HEK293T (cell line): ENCODE measurements at places on chromosomes 11 and 22.
A peak's percentile ranks its signal among the peaks of the same experiment; 100 is the strongest.

DNA sequence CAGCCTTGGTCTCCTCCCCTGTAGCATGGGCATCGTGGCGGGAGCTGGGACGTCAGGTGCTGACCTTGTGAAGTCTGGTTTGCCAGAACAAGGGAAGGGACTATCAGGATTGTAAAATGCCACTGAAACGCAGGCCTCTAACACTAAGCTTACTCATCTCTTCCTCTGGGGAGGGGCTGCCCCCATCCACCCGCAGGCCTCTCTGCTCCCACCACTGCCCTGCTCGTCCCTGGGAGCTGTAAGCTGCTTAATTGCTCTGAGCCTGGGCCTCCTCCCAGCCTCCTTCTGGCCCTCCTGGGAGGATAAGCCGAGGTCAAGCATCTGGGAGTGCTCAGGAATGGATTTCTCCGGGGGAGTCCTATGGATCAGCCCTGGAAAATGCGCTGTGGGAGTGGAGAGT is 8.4 kb downstream of the SHISAL1 start:
- DNase-seq = no peak

GRCh38 chr11:56841210-56841810 is 92.8 kb upstream of the OR9G4 start:
- peak; percentile 41 for DNase-seq

DNA sequence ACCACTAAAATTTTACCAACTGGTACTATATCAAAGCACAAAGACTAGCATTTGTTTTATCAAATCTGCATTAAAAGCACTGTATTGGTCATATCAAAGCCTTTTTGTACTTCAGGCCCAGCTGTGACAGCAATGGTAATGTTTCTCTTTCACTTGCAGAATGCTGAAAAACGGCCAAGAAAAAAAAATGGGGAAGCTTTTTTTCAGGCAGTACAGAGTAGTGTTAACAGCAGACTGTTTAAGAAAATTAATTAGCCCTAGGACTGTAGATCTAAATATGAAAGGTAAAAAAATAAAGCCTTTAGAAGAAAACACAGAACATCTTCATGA is 33.3 kb downstream of the DENND5A start:
- no peak for DNase-seq

- no peak for DNase-seq
These were observed 1984.7 kb upstream of the RAG2 start for GRCh38 chr11:38582756-38583155.

GRCh38 chr11:60844870-60845221 is 2.9 kb downstream of the CCDC86 start:
- DNase-seq = no peak

DNA sequence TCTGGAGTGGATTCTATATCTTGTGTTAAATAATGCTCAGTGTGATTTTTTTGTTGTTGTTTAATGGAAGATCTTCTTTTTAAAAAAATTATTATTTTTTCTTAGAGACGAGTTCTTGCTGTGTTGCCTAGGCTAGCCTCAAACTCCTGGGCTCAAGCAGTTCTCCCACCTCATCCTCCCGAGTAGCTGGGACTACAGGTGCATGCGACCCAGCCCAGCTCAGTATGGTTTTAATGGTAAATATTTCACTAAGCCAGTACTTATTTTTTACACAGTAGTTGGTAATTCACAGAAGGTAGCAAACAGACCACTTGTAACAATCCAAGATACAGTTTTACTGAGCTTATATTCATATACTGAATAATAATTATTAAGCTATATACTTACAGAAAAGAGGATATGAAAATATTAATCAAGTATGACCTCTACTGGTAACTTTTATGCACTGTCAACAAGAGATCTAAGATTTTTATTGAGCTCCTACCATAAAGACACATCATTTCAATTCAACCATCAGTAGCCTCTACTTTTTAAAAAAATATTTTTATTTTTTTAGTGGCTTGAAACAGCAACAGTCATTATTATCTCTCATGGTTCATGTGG is 6.1 kb upstream of the CD59 start:
- DNase-seq = no peak

- no peak for DNase-seq
These were observed 11.4 kb upstream of the ANKK1 start for GRCh38 chr11:113376156-113376555.

GRCh38 chr11:103465555-103466140 is 356.4 kb downstream of the DYNC2H1 start:
- DNase-seq = no peak

GRCh38 chr11:7546324-7546791 is 32.6 kb downstream of the PPFIBP2 start:
- DNase-seq = no peak

- no peak for DNase-seq
These were observed 17.1 kb downstream of the CRELD2 start for GRCh38 chr22:49935561-49935960.

GRCh38 chr11:73186294-73186850 is 31.7 kb upstream of the P2RY2 start:
- DNase-seq = no peak

- DNase-seq = no peak
These were observed 394.4 kb downstream of the OPCML start for GRCh38 chr11:133137939-133138338.

- no peak for DNase-seq
These were observed 85.6 kb upstream of the PARVA start for GRCh38 chr11:12291766-12292165.

DNA sequence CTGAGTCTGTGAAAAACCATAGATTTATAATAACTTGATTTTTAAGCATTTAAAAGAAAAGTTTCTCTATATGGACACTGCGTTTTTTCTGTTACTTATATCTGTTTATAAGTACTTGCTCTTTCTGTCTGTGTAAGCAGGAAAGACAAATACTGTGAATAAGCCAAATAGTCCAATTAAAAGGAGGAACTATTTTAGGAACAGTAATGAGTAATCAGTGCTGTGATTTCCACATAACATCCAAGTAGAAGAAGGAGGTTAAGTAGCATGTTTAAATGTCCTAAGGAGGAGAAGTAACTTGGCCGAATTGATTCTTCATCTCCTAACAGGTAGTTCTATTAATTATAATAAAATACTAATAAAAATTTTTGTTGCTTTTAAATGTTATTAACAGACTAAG is 40.8 kb downstream of the ZNF214 start:
- DNase-seq = no peak

DNA sequence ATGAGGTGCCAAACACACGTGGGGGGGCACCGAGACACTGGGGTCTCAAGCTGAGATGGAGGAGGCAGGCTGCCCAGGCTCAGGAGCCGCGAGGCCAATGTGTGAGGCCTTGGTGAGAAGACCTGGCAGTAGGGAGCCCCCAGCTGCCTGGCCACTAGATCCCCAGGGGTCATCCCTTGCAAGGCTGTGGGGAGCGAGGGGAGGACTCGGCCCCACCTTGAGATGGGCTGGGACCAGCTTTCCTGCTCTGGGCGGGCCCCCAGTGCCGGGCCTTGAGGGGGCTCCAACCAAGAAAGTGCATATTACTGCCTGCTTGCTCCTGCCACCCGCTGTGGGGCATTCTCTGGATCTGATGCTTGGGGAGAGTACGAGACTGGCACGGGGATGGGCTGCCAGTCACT is 107.0 kb downstream of the CTTN start:
- DNase-seq = no peak

DNA sequence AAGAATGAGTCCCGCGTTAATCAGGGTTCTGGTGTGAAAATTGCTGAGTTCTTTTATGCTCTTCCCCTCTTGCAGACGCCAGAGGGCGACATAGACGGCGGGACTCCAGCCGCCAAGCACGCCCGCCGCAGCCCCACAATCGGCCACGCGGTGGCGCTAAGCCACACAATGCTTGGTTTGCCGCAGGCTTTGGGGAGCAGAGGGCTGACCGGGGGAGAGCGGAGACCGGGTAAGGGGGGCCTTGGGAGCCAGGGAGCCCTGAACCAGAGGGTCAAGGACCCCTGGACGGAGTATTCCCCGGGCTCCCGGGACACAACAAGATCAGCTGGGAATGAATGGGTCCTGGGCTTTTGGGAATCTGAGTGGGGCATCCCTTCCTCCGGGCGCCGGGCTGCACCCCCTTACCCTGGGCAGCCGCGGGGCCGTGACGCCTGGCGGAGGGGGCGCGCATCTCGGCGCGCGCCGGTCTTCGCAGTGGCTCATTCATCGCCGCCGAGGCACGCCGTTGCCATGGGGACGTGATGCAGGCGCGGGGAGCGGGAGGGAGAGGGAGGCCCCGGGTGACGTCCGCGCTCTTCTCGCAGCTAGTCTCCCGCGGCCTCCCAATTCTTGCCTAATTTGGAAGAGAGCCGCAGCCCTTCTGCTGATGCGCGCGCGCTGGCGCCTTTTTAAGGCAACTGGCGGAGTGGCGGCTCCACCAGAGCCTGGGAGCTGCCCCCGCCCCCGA is 12.2 kb upstream of the NPAS4 start:
- peak; percentile 90 for DNase-seq

DNA sequence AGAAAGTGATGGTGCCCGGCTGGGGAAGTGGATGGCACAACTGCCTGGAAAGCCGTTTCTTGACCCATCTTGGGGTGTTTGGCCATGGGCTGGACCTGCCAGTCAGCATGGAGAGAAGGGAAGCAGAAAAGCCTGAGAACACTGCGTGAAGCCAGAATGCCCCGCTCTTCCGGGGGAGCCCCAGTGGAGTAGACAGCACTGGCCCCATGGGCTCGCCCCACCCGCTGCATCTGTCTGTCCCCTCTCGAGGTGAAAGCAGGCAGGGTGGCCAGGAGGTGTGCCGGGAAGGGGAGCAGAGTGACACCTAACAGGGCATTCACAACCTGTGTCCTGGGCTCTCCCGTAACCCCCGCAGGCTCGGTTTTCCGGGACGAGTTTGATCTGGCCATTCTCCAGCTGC is 57.1 kb upstream of the TBCEL start:
- DNase-seq = no peak

DNA sequence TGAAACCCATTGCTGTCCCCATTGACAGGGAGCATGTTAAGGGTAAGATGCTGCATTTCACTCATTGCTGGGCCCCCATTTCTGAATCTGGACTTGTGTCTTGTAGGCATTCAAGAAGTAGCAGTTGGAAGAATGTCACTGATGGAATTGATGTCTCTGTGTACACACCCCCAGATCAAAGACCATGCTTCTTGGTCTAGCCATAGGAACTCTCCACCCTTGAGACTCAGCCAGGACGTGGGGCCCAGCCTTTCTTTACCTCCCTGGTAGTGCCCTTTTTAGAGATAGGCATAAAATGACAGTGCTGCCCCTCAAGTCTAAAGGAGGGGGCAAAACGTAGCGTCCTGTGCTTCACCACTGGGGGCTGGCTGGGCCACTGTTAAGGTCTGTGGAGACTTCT is 135.1 kb downstream of the TEAD1 start:
- no peak for DNase-seq

DNA sequence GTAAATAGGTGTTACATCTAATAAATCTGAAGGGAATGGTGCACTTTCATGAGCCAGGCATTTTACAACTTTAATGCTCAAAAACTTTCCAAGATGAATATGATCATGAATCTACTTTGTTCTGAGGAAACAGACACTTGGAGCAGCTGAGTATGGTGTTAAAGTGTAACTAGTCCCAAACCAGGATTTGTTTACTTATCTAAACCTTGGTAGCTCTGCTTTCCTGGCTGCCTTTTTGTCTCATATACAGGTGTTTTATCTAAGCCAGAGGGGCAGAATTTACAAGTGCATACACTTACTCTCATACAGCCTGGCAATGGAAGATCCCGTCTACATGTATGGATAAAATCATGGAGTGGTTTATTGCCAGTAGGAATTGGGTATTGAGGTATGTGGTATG is 171.5 kb downstream of the FAT3 start:
- no peak for DNase-seq

- no peak for DNase-seq
These were observed 23.5 kb downstream of the PPFIBP2 start for GRCh38 chr11:7537265-7537664.

- no peak for DNase-seq
These were observed 160.5 kb upstream of the DDI1 start for GRCh38 chr11:103875855-103876510.

DNA sequence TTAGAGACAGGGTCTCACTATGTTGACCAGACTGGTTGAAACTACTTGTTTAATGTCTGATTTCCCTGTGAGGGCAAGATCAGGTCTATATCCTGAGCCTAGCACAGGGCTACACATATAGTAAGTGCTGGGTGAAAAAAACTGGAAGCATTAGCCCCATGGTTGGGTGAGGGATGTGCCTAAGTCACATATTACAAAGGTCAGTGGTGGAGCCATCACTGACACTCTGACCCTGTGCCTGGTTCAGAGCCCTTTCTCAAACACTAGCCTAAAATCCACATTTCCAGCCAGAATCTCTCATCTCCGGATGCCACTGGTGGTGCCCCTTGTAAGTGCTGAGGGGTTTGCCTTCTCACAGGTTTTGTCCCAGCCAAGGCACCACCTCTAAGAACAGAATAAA is 9.0 kb downstream of the TBC1D10A start:
- no peak for DNase-seq
